ENCODE measurements at places on chromosomes 5 and 9. TPM values are rescaled to one million over a fixed set of nuclear protein-coding genes. Genes with fewer than 3 reads are reported as not detected.

ZNF483 gene
- total RNA-seq, result 1.3 TPM

PIGO gene
- 12.0 TPM for total RNA-seq

PCDH1 gene
- 222 TPM for total RNA-seq

HTR1A gene
- not detected for total RNA-seq

CXCL14 gene
- total RNA-seq, result not detected

SIMC1 gene
- total RNA-seq, result 3.6 TPM

PIP5KL1 gene
- 1.0 TPM for total RNA-seq

SPATA6L gene
- 0.47 TPM for total RNA-seq

PDCD1LG2 gene
- 11.7 TPM for total RNA-seq

XPA gene
- 8.8 TPM for total RNA-seq

TEX48 gene
- total RNA-seq, result not detected

RNF183 gene
- total RNA-seq, result not detected

ATOX1 gene
- 76.2 TPM for total RNA-seq

LRRC26 gene
- not detected for total RNA-seq

SOX30 gene
- not detected for total RNA-seq

TMEM8B gene
- total RNA-seq, result 0.09 TPM

DAB2IP gene
- total RNA-seq, result 18.0 TPM

C1QTNF3 gene
- 0.28 TPM for total RNA-seq

CCNO gene
- total RNA-seq, result 0.09 TPM

UBAC1 gene
- total RNA-seq, result 39.7 TPM

PCDHGA9 gene
- 1.6 TPM for total RNA-seq

F2RL1 gene
- 64.2 TPM for total RNA-seq

DNAH5 gene
- 0.09 TPM for total RNA-seq

IL4 gene
- total RNA-seq, result not detected

ZNF883 gene
- 0.09 TPM for total RNA-seq

CAMK4 gene
- 4.9 TPM for total RNA-seq

TMCO6 gene
- total RNA-seq, result 10.5 TPM

HMMR gene
- 36.1 TPM for total RNA-seq

CORO2A gene
- 0.18 TPM for total RNA-seq

PKD2L2 gene
- not detected for total RNA-seq

THBS4 gene
- total RNA-seq, result under 0.01 TPM

GFI1B gene
- not detected for total RNA-seq

TICAM2 gene
- 1.5 TPM for total RNA-seq

GDNF gene
- total RNA-seq, result not detected

NTNG2 gene
- 0.28 TPM for total RNA-seq

FGF10 gene
- not detected for total RNA-seq

FBP2 gene
- not detected for total RNA-seq

POU4F3 gene
- total RNA-seq, result not detected
